Stimulated activated CD8-positive, alpha-beta memory T cell treated with anti-CD3 and anti-CD28 coated beads, Interleukin-4, amount 100 ng/mL, for 24 hours (primary cell): ENCODE measurements at places on chromosomes 4 and X.

- no peak for DNase-seq
Measured at GRCh38 chr4:30385650-30386049, 334.5 kb upstream of the PCDH7 start.

- DNase-seq, result no peak
Measured at GRCh38 chrX:87578978-87579377, 61.4 kb downstream of the KLHL4 start.

GRCh38 chr4:183202523-183202922 is 103.5 kb downstream of the WWC2 start:
- DNase-seq, result no peak

DNA sequence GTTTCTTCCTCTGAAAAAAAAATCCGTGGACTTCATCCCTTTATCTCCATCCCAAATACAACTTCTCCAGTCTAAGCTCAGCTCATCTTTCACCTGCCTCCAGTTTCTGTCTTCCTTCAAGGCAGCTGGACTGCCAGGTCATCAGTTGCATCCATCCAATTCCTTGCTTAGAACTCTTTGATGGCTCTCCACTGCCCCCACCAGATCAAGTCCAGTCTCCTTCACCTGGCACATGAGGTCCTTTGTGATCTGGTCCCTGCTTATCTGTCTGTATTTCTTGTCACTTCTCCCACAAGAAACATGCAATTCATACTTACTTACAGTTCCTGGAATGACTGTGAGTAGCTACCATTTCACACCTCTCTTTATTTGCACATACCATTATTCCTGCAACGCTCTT is 33.8 kb downstream of the OTUD6A start:
- no peak for DNase-seq

GRCh38 chr4:38360201-38360600 is 303.8 kb upstream of the KLF3 start:
- no peak for DNase-seq

DNA sequence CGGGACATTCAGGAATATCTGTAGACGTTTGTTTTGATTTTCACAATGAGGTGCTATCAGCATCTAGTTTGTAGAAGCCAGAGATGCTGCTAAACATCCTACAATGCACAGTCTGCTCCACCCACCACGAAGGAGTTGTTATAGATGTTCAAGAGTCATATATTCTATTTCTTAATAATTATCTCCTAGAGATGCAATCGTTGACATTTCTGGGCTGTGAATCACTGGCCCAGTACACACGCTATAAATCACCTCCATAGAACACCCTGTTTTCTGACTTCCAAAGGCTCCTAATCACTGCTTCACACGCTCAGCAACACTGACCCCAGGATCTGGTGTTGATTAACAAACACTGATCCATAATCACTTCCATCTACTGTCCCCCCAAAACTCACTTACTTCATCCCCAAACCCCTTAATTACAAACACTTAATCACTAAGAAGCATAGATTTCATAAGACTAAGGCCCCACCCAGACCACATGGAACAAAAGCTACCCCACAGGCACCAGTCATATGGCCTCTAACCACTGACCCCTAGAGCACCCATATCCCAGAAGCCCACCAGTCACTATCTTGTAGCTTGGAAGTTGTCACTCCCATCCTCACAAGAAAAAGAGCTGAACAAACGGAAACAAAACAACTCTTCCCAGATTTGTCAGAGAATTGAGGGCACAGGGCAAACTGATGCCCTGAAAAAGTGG is 31.7 kb upstream of the ZNF41 start:
- no peak for DNase-seq

GRCh38 chrX:103791826-103792485 is 15.3 kb downstream of the PLP1 start:
- no peak for DNase-seq

DNA sequence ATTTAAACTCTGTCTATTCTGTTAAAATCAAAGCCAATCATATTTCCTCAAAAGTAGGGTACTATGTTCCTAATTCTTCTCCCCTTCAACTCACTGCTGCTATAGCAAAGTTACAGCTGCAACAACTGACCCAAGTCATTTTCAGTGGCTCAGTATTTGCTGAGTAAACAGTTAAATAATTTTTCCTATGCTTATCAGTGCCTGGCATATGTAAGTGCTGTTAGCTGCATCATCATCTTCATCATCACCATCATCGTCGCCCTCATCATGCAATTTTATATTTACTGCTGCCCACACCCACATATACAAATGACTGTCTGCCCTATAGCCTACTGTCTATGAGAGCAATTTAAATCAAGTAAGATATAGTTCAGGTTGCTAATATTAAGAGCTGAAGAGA is 21.9 kb downstream of the COQ2 start:
- no peak for DNase-seq
